Renal cortical epithelial cell (primary cell): ENCODE measurements at places on chromosomes 11 and 22.

- DNase-seq, result no peak
Measured at GRCh38 chr11:2258501-2259465, 11.6 kb downstream of the ASCL2 start.

DNA sequence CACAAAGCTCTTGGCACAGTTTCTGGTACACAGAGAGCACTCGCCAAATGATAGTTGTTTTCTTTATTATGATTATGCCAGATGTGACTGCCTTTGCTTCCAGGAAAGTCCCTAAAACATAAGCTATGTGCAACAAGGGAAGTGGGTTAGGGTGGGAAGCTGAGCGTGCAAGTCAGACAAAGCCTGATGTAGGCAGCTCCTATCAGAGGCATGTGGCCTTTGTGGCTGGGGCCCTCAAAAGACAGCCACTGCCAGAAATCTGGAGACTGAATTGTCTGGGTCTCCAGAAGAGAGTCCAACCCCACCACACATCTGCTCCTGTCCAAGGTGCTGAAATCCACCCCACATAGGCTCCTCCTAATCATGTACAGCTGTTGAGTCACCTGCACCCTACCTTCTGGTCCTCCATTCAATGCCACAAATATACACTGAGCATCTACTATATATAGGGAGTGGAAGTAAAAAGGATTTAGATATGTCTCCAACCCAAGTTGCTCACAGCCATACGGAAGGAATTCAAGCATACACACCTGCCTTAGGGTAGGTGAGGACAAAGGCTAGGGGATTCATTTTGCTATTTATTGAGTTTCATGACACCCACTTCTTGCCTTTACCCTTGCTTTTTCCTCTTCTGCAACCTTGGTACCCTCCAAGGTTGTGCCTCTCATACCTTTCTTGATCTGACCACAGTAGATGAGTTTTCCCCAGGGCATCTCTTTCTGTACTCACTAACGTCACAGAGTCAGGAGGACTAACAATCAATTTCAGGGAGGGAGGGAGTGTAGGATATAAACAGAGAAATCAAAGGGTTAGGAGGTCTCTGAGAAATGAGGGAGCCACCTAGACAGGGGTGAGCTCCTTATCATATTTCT lies 12.4 kb downstream of the SEC14L3 start:
- DNase-seq, result peak; percentile 36

DNA sequence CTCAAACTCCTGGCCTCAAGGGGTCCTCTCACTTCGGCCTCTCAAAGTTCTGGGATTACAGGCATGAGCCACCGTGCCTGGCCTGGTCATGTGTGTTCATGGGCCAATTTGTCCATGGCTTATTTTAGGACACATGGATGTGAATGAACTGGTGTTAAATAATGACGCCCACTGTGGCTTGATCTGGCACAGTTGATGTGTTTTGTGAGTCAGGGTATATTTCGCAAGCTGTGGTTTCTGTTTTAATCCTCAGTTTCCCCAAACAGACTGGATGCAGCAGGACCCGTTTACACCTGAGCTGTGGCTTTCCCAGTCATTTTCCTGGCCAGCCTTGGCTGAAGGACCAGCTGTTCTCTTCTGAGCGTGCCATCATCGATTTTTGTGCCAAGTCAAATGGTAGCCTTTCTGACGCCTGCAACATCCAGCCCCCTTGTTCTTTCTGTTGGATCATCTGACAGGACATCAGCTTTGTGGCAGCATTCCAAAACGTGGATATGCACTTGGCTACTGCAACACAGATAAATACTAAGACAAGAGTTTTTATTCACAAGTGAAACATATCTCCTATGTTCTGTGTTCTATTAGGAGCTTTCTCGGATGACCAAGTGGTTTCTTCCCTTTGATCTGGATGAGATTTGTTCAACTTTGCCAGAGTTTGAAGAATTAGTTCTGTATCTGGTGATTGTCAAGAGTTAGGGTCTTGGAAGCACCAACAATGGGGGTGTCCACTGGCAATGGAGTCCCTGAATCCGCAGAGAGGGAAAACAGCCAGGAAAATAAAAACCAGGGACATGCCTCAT lies 40.0 kb upstream of the SEPTIN5 start:
- no peak for DNase-seq

- DNase-seq, result no peak
Measured at GRCh38 chr11:121866754-121867153, 249.3 kb downstream of the BLID start.

DNA sequence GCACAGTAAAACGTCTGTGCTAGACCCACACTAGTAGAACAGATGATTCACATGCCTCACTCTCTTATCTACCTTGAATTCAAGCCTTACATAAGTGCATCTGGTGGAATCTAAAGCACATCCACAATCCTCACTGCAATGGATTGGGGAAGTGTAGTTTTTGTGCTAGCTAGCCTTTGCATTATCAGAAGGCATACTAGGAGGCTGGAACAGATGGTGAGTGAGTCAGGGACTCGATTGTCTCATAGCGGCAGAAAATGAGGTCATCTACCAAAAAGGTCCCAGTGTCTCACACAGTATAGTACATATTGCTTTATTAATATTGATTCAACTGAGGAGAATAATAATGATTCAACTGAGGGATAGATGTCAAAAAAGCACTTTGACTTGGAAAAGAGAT lies 9.3 kb downstream of the MSANTD4 start:
- no peak for DNase-seq

DNA sequence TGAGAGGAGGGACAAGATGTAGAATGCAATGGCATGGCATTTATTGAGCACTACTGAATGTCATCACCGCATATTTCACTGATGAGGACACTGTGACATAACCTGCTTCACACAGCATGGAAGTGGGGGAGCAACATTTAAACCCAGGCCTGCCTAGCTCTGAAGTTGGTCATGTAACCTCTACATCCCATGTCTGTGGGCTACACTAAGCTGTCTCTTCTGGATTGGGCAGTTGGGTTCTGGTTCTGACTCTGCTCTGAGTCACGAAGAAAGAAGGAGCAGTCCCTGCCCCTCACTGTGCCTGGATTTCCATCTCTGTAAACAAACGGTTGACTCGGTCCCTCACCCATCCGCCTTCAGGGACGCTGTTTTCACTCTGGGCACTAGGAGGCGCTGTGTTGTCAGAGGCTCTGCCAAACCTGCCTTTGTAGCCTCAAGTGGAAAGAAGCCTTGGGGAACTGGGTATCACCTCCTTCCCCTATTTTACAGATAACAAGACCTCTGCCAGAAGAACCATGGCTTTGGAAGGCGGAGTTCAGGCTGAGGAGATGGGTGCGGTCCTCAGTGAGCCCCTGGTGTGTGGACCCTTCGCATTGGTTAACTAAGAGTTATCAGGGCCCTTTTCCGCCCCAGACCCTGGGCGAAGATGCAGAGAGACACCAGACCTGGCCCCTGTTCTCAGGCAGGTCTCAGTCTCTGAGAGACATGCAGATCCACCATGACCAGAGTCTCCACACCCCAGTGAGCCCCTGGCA lies 12.7 kb upstream of the ARHGEF17 start:
- peak; percentile 55 for DNase-seq

DNA sequence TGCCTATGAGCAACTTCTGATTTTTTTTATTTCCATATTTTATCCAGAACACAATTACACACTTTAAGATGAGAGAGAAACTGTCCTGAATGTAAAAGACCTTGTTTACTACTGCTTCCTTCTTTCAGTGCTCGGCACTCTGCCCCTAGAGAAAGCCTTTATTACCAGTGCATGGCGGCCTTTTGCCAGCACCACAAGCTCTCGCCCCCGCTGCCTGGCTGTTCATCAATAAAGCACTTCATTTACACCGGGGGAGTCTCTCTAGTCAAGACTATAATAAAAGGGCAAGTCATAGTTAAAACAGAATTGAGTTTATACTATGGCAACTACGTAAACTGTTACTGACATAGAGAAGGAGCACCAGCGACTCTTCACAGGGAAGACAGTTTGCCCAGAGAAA lies 259.5 kb downstream of the CADM1 start:
- no peak for DNase-seq

- no peak for DNase-seq
Measured at GRCh38 chr11:113334183-113334582, 19.8 kb downstream of the TTC12 start.
